ENCODE measurements at places on chromosomes 2 and 18.

DNA sequence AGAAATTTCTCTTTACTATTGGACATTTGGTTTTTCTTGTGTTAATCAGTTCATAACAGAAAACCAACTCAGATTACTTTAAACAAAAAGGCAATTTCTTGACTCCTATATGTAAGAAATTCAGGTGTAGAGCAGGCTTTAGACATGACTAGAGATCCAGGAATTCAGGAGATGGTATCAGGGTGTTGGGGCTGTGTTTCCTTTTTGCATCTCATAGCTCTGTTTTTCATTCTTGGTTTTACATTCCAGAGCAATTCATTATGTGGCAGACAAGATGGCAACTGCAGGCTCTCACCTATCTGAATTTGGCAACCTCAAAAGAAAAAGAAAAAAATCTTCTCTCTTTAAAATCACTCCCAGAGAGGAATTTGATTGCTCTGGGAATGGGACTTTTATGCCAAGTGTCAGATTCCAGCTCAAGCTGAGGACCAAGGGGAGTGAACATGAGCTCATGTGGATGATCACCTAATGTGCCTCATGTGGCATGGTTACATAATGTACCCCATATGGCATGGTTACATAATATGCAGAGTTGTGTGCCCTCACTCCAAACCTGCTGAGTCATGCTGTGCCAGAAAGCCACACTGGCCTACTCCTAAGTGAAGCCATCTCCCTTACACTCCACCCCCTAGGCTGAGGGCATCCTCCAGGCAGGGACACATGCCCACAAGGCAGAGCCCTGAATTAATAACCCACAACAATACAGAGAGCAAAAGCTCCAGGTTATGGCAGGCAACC is 282.7 kb downstream of the MBD2 start:
- no peak for DNase-seq

DNA sequence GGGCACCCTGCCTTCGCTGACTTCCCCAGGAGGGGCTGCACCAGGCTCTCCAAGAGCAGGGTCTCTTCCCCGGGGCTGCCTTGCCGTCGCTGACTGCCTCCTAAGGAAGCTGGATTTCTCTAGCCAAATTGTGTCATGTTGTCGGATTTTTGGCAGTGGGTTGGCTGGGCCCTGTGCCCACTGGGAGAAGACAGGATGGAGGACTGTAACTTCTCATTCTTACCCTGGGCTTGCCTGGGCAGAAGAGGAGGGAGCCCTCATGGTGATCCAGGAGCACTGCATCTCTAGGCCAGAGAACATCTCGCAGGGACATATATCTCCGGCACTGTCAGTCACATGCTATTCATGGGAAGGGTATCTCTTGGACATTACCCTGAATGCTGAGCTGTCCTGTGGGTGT is 6.3 kb downstream of the MYO7B start:
- DNase-seq, result no peak

- no peak for DNase-seq
Observed at GRCh38 chr2:226424971-226425370, 374.6 kb downstream of the IRS1 start.

DNA sequence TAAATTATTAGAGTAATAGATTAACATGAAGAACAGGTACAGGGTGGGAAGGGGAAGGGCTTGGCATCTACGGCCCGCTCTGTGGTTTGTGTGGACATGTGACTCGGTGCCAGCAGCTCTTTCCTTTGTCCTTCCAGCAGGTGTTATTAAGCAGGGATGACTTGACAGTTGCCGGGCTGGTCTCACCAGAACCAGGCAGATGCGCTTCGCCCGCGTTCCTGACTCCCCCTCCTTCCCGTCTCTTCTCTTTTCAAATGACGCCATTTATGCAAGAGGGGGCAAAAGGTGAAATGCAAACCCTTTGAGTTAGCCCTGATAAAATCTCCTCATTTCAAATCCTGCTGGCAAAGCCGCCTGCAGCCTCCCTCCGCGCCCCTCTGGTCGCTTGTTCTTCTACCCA is 38.9 kb upstream of the MGAT4A start:
- no peak for DNase-seq

DNA sequence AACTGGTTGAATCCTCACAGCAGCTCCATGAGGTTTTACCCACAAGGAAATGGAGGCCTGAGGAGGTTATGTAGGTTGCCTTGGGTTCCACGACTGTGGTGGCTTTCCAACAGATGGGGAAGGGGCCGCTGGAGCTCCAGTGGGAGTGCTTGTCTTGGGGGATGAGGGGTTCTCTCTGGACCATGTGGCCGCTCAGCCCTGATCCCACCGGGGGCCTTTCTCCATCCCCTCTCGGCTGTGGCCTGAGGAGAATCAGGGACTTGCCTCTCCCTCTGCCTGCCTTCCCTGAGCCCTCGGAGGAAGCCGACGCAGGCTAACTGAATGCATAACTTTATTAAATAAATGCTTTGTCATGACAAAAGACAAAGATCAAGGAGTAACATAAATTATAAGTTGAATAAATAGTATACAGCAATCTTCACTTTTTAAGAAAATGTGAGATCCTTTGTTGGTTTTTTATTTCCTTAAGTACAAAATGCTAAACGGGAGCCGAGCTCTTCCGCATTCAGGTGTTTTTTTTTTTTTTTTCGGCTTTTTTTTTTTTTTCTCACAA is 23.5 kb downstream of the IGFBP5 start:
- DNase-seq, result no peak

GRCh38 chr18:76670564-76671288 is 151.6 kb upstream of the ZNF236 start:
- no peak for DNase-seq

DNA sequence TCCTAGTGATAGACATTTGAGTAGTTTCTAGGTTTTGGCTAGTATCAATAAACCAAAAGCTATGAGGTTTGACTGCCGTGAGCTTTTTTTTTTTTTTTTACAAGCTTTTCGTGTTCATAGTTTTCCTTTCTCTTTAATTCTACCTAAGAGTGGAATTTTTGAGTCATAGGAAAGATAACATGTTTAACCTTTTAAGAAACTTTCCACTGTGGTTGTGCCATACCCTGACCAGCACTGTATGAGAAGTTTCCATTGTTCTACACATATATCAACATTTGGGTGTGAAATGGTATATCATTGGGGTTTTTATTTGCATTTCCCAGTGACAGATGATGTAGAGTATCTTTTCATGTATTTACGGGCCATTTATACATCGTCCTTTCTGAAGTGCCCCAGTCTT is 31.7 kb downstream of the UBE2F start:
- no peak for DNase-seq

DNA sequence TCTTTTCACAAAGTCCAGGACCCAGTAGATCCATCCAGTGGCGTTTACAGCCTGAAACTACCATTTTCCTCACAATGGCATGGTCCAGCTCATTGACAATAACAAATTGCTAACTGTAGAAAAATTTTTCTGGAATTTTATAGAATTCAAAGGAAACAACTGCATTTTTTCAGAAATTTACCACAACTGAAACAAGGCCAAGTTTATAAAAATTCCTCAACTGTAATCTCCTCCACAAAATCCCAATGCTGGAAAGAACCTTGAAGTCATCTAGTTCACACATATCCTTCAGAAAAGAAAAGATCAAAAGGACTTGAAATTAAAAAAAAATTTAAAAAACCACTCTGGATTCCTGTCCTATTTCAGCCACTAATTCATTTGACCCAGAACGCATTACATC is 226.0 kb upstream of the CTAGE1 start:
- DNase-seq, result no peak

DNA sequence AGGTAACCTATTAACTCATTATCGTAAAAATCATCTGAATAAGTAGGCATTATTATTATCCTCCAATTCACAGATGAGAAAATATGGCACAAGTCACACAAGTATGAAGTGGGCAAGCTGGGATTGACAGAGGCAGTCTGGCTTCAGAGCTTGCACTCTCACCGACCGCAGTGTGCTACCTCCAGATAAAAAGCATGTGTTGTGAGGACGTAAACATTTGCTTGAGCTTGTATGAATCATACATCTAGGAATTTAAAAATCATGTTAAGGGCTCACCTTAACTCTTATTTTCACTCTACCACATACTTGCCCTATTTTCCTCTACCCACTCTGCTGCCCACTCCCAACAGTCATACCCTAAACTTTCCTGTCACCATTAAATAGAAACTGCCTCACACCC is 65.3 kb upstream of the AMMECR1L start:
- DNase-seq, result no peak

DNA sequence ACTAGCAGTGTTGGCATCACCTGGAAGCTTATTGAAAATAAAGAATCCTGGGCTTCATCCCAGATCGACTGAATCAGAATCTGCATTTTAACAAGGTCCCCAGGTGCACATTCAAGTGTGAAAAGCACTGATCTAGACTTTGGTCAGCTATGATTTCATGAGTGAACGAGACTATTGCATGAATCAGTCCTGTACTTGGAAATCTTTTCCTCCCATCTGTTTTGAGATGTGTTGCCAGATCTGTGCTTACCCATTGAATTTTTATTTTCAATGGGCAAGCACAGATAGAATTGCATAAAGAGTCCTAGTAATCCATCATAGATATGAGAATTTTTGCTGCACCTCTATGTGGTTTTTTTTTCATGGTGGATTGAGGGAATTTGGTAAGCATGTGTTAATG is 64.0 kb downstream of the PMS1 start:
- DNase-seq, result no peak

DNA sequence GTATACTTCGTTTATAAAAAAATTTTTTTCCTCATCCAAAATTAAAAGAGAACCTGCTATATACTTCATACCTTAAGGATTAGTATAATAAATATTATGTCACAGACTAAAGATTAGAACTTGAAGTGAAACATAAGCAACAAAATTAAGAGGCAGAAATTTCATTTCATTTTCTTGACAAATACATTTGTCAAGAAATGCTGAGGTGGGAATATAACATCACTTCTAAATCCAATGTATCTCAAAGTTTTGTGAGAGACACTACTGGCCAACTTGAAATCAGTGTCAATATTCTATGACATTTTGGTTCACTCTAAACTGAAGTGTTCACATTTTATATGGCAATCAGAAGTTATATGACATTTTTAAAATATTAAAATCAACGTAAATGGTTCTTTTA is 43.8 kb downstream of the SCRN3 start:
- DNase-seq, result no peak

DNA sequence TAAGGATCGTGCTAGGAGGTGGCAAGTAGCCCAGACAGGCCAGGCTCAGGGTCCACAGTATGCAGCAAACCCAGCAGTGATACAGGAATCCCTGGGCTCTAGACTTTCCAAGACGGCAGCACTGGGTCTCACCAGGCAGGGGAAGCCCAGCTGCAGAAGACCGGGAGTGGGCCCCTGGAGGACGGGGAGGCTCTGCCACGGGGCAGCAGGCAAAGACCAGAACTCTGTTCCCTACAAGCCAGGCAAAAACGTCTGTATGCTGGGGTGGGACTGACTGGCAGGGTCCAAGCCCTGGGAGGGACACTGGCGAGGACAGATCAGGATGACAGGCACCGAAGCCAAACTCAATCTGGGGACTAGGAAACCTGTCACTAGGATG is 98.9 kb upstream of the SEC11C start:
- DNase-seq, result no peak

DNA sequence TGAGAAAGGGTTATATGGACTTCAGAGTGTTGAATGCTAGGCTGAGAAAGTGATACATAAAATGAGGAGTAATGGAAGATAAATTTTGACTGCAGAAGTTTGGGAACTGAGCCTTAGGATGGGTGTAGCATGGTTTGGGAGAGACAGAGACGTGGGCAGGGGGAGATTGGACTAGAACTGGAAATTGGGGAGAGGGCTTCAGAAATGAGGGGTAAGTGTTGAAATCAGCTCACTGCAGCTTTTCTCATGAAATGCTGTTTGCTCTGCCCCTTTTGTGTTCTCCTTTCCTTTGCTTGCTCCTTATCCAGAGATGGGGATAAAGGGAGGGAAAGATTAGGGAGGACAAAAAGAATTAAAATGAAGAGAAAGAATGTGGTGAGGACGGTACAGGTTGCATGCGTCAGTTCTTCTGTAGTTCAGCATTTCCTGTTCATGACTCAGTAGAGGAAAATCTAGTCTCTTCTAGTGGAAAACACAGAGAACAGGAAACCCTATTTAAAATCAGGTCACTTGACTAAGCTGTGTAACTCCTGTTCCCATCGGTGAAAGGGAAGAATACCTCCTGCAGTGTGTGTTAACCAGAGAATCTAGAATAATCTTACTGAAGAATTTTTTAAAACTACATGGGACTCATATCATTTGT is 105.6 kb downstream of the CRIM1 start:
- DNase-seq, result no peak

DNA sequence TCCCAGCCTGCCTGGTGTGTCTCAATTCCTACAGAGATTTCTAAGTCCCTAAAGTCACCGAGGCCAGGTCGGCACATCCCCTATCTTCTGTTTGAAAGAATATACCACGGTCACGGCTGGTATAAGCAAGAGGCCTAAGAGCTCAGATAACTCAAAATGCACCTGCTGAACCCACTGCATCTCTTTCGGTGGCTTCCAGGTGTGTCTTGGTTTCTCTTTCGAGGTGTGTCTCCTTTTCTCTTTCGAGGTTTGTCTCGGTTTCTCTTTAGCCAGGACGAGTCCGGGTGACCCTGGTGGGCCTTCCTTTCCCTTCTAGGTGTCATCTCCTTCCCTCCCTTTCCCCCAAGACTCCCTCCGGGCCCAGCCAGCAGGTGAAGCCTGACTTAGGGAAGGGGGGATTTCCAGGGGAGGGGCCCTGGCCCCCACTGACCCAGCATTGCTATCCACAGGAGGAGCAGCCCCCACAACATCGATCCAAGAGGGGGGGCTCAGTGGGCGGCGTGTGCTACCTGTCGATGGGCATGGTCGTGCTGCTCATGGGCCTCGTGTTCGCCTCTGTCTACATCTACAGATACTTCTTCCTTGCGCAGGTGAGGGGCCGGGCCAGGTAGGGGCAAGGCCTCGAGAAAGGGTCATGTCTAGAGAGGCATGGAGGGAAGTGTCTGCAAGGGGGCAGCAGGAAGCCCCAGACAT is 8.4 kb downstream of the ITM2C start:
- no peak for DNase-seq

DNA sequence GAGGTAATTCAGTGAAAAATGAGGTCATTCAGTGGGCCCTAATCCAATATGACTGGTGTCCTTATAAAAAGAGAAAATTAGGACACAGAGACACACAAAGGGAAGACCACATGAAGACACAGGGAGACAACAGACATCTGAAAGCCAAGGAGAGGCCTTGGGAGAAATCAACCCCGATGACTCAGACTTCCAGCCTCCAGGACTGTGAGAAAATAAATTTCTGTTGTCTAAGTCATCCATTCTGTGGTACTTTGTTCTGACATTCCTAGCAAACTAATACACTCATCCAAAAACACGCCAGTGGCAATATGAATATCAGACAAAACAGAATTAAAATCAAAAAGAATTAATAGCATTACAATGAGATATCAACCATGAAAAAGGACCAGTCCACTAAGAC is 303.7 kb downstream of the SS18 start:
- no peak for DNase-seq

GRCh38 chr2:121329786-121330185 is 44.8 kb upstream of the TFCP2L1 start:
- no peak for DNase-seq

GRCh38 chr18:63788447-63789096 is 13.4 kb downstream of the SERPINB7 start:
- DNase-seq, result peak; percentile 28

DNA sequence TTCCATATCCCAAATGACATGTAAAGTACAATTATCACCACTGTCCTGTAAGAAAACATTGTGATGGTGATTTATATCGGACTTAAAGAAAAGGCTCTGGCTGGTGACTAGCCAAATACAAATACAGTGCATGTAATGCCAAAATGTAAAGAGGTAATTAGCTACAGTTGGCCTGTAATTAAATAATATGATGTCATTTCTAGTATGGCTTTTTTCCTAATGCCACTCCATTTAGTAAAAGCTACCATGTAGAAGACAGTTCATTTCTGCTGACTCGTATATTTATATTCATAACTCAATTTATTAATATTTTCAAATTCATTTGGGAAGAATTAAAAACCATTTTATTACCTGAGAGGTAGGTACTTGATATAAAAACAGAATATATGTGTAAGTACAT is 815.7 kb downstream of the ERBB4 start:
- DNase-seq, result no peak
